ENCODE measurements at places on chromosomes 2 and 18. TPM values are rescaled to one million over a fixed set of nuclear protein-coding genes. Genes with fewer than 3 reads are reported as not detected.

CWC22 gene
- 15.8 TPM for total RNA-seq

LIPG gene
- 12.4 TPM for total RNA-seq

PLB1 gene
- 1.4 TPM for total RNA-seq

COBLL1 gene
- total RNA-seq = 8.0 TPM

HOXD9 gene
- 0.28 TPM for total RNA-seq

PPP1CB gene
- total RNA-seq = 181 TPM

PDE1A gene
- total RNA-seq = 42.4 TPM

ABCB6 gene
- 67.8 TPM for total RNA-seq

MSTN gene
- total RNA-seq = 0.09 TPM

CRYGC gene
- total RNA-seq = not detected

REG3G gene
- not detected for total RNA-seq

DIPK1C gene
- not detected for total RNA-seq

STPG4 gene
- 0.37 TPM for total RNA-seq

DOCK10 gene
- total RNA-seq = 7.8 TPM

CYTIP gene
- not detected for total RNA-seq

SERPINB13 gene
- not detected for total RNA-seq

POTEE gene
- not detected for total RNA-seq

KCMF1 gene
- 77.2 TPM for total RNA-seq

GPR75 gene
- total RNA-seq = 0.71 TPM

SP9 gene
- total RNA-seq = not detected

AQP12B gene
- not detected for total RNA-seq

COL4A4 gene
- total RNA-seq = 0.14 TPM

PRKAG3 gene
- total RNA-seq = not detected

ERCC3 gene
- 36.9 TPM for total RNA-seq

NR4A2 gene
- 0.09 TPM for total RNA-seq

PARD6G gene
- 2.8 TPM for total RNA-seq

NBAS gene
- 131 TPM for total RNA-seq

HOXD4 gene
- total RNA-seq = 0.18 TPM

HTR2B gene
- total RNA-seq = 6.0 TPM

RNU2-63P gene
- total RNA-seq = 325 TPM

UGT1A7 gene
- total RNA-seq = 0.46 TPM

EVX2 gene
- under 0.01 TPM for total RNA-seq

STK11IP gene
- total RNA-seq = 11.4 TPM

BCL11A gene
- 0.14 TPM for total RNA-seq

ZSWIM2 gene
- 0.09 TPM for total RNA-seq

ITGB1BP1 gene
- total RNA-seq = 33.7 TPM

CCDC74B gene
- total RNA-seq = 6.5 TPM

PID1 gene
- 28.3 TPM for total RNA-seq

ERMN gene
- total RNA-seq = not detected

TFCP2L1 gene
- total RNA-seq = not detected

SMYD5 gene
- total RNA-seq = 12.7 TPM

WNT10A gene
- total RNA-seq = not detected

ALPP gene
- not detected for total RNA-seq

FBXO36 gene
- 3.8 TPM for total RNA-seq

Data from smooth muscle cell of bladder (primary cell).